HuH-7.5 (cell line): ENCODE measurements at places on chromosomes 1 and 21.

DNA sequence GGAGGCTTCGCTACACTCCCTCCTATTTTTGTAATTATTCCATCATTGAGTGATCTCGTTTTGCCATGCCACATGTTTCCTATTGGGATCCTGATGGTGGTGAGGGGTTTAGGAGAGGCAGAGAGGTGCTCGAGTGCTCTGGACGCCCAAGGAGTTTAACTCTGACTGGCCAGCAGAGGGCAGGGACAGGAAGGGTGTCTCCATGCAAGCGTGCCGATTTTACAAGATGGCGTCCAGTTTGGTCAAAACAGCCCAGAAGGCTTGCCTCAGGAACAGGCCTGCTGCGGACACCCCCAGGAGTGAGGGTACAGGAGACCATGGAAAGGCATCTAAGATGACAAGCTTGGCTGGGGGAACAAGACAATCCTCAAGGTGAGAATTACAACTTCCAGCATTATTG lies 33.8 kb upstream of the KCNE2 start:
- DNase-seq: no peak

DNA sequence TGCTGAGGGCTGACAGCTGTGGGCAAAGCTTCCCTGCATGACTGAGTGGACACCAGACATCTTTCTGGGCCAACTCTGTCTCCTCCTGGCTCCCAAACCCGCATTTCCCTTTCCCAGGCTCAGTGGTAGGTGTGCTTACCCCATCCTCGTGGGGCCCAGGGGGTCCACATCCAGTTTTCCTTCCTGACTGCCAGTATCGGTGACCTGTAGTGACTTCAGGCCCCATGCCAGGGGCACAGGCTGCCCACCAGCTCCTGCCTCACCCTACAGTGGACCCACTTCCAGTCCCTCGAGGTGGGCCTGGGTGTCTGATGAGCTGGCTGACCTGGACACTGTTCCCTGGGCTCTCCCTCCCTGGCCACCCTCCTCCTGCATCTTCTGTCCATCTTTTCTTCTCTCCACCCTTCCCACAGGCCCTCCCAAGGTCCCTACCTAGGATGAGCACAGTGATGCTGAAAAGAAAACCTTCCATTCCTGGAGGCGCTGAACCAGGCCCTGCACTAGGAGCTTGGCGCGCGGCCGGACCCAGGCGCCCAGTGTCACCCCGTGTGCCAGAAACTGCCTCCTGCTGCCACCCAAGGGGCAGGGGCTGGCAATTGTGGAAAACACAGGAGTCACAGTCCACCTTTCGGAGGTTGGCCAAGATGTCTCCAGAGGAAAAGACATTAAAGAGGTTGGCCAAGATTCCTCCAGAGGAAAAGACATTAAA lies 67.1 kb downstream of the RUNX3 start:
- no peak for DNase-seq

DNA sequence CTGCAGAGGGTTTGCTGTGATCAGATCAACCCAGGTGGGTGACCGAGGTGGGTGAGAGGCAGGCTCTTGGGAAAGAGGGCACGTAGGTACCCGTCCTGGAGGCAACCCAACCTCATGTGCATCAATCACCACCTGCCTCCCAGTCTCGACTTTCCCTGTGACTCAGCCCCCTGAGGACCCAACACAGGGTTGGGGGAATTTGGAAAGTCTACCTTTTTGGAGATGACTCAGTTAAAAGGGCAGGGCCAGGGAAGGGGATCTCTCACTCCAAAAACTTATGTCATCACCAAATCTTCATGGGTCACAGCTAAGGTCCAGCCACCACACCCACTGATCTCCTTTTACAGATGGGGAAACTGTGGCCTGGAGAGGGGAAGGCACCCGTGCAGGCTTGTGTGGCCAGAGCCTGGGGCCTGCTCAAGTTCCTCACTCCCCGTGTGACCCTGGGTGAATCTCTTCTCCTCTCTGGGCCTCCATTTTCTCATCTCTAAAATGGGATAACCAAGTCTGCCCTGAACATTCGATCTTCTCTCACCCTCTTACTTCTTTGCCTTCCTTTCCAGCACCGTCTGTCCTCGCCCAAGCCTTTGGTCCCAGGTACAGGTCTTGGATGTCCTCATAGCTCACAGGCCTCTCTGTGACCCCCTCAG lies 34.6 kb upstream of the WNT4 start:
- DNase-seq: no peak

GRCh38 chr1:216186141-216186540 lies 237.1 kb downstream of the USH2A start:
- DNase-seq: no peak
